NCI-H774 (cell line): ENCODE measurements at places on chromosomes 12 and 14.

DNA sequence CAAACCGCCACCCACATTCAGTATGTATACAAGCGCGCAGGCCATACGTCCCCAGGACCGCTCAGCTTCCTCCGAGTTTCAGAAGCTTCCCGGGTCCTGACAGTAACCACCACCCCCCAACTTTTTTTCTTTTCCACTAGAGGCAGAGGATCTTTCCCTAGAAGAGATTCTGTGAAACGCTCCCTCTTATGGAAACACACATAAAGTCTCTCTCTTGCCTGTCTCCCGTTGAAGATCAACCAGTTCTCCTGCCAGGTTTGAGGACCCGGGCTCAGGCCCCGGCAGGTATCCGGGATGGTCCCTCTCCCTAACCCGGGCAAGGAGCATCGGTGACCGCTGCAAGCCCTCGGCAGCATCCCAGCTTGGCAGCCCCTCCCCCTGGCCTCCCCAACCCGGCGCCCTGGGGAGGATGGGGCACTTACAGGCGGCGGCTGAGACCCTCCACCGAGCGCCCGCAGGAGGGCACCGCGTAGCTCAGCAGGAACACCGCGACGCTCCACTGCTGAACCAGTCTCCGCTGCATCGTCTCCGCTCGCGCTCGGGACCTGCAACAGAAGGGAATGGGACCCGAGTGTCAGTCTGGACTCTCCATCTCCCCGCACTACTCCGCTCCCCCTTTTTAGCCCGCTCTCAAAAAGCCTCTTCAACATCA, 3.4 kb downstream of the PTHLH start:
- no peak for DNase-seq

DNA sequence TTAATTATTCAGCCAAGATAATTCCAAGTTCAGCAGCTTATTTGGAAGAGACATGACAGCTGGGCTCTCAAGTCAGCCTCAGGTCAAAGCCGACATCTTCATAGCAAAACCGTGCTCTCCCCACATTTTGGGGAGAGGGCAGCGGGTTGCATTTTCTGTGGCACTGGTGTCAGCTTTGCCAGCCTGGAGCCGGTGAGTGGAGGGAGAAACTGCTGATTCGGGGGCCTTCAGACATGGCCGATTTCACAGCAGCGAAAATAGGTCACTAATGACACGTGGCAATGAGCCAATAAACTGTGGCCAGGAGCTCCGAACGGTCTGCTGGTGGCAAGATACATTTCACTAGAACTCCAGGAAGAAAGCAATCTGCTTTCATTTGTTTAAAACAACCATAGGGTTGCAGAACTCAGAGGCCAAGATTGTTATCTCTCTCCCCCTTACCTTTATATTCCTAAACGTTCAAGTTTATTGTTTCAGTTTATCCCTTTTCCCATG, 173.2 kb downstream of the CAND1 start:
- no peak for DNase-seq

- DNase-seq, result no peak
These were observed 3.4 kb downstream of the ACVRL1 start for GRCh38 chr12:51910691-51911090.

- DNase-seq, result no peak
These were observed 9.2 kb upstream of the ADCK1 start for GRCh38 chr14:77790566-77791224.

- no peak for DNase-seq
These were observed 237.6 kb upstream of the PRKD1 start for GRCh38 chr14:30165255-30165654.

DNA sequence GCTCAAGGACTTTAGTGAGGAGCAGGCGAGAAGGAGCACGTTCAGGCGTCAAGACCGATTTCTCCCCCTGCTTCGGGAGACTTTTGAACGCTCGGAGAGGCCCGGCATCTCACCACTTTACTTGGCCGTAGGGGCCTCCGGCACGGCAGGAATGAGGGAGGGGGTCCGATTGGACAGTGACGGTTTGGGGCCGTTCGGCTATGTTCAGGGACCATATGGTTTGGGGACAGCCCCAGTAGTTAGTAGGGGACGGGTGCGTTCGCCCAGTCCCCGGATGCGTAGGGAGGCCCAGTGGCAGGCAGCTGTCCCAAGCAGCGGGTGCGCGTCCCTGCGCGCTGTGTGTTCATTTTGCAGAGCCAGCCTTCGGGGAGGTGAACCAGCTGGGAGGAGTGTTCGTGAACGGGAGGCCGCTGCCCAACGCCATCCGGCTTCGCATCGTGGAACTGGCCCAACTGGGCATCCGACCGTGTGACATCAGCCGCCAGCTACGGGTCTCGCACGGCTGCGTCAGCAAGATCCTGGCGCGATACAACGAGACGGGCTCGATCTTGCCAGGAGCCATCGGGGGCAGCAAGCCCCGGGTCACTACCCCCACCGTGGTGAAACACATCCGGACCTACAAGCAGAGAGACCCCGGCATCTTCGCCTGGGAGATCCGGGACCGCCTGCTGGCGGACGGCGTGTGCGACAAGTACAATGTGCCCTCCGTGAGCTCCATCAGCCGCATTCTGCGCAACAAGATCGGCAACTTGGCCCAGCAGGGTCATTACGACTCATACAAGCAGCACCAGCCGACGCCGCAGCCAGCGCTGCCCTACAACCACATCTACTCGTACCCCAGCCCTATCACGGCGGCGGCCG, 1.1 kb downstream of the PAX9 start:
- no peak for DNase-seq

DNA sequence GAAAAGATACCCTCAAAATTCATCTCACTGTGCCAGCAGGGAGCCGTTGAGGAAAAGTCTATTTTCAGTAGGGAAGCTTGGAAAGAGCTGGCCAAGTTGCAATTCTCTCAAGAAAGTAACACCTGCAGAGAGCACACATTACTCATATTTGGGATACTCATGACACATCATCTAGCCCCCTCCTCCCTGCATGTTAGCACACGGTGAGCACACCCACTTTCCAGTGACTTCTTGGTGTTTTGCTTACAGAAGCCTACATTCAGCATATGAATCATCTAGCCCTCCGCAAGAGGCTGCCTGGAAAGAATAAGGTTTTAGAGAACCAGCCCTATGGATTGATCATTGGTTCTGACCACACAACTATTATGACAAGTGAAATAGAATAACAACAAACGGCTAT, 124.5 kb downstream of the PTPRO start:
- DNase-seq, result no peak
